ENCODE measurements at places on chromosomes 13 and 19. TPM values are rescaled to one million over a fixed set of nuclear protein-coding genes. Genes with fewer than 3 reads are reported as not detected.

- DNase-seq = no peak
Observed at GRCh38 chr13:27964741-27965323, 4.3 kb downstream of the CDX2 start.

ZNF28 gene
- 24.7 TPM for total RNA-seq

DNA sequence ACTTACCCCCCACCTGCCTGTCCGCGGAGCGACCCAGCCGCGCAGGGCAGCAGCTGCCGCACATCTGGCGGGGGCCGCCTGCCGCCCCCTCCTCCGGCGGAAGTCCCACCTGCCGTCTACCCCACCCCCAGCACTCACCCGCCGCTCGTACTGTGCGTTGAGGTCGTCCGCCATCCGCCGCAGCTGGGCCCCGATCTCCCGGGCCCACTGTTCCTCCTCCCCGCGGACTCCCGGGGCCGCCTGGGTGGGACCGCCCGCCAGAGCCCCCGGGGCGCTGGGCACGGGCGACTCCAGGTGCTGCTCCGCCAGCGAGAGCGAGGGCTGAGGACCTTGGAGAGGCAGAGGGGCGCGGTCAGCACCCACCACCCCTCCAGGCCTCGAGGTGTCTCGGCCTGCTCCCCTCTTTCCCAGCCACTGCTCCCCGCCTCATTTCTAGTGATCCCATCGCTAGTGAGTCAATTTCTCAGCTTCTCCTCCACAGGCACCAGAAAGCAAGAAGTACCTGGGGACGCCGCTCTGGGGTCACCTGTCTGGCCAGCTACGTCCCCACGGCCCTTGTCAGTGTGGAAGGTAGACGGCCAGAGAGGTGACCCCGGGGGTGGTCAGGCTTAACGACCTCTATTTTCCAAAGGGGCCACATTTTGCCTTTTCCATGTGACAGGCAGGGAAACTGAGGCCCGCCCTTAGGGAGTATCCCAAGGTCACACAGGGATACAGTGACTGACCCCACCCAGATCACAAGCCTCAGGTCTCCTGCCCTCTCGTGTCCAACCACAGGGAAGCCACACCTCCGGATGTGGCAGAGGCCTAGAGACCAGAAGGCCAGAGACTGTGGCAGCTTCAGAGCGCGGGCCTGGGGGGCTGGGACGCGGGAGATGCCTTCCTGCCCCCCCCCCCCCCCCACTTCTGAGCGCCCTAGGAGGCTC is 4.3 kb downstream of the BBC3 start:
- DNase-seq = peak; percentile 67

- no peak for DNase-seq
Observed at GRCh38 chr13:44236801-44237207, 136.8 kb upstream of the SERP2 start.

CYP2A6 gene
- total RNA-seq = not detected

CAMSAP3 gene
- not detected for total RNA-seq

CPT1C gene
- 14.2 TPM for total RNA-seq

DNA sequence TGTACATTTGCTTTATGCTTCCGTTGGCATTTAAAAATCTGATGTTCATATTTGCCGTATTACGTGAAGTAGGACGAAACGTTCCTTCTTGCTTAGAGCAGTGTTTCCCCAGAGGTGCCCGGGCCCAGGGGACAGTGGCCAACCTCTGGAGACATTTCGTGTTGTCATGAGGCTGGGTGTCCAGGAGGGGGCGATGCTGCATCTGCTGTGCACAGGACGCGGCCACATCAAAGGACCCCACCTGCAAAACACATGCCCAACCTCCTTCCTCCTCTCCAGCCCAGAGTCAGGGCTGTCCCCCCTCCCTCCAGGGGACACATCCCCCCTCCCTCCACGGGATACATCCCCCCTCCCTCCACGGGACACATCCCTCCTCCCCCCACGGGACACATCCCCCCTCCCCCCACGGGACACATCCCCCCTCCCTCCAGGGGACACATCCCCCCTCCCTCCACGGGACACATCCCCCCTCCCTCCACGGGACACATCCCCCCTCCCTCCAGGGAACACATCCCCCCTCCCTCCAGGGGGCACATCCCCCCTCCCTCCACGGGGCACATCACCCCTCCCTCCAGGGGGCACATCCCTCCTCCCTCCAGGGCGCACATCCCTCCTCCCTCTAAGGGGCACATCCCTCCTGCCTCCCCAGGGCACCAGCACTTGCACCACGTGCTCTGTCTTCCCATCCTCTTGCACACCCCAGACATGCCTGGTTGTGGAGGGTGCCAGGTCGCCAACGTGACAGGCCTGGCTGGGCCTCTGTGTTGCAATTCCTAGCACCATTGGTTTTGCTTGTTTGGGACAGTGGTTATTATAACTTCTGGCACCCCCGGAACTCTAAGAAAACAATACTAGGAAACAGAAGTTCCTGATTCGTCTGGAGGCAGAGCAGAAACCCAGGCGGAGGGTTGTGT is 46.7 kb downstream of the GAS6 start:
- DNase-seq = peak; percentile 83

GRCh38 chr13:43143591-43143990 is 120.2 kb downstream of the DNAJC15 start:
- DNase-seq = no peak

DNA sequence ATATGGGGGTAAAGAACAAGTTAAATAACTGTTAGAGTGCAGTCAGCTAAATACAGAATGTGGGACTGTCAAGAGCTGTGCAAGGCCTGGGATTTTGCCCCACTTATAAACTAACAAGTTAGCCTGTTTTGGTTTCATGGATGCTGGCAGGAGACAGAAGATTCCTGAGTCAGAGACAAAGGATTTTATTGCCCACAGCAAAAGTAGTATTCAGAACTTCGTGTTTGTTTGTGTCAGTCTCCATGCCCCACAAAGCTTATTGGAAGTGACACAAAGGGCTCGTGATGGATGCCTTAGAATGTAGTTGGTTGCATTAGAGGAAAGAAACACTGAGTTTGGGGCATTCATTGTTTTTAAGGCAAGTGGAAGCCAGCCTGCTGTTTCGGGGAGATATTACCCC is 22.2 kb upstream of the SPRYD7 start:
- DNase-seq = peak; percentile 11

DNA sequence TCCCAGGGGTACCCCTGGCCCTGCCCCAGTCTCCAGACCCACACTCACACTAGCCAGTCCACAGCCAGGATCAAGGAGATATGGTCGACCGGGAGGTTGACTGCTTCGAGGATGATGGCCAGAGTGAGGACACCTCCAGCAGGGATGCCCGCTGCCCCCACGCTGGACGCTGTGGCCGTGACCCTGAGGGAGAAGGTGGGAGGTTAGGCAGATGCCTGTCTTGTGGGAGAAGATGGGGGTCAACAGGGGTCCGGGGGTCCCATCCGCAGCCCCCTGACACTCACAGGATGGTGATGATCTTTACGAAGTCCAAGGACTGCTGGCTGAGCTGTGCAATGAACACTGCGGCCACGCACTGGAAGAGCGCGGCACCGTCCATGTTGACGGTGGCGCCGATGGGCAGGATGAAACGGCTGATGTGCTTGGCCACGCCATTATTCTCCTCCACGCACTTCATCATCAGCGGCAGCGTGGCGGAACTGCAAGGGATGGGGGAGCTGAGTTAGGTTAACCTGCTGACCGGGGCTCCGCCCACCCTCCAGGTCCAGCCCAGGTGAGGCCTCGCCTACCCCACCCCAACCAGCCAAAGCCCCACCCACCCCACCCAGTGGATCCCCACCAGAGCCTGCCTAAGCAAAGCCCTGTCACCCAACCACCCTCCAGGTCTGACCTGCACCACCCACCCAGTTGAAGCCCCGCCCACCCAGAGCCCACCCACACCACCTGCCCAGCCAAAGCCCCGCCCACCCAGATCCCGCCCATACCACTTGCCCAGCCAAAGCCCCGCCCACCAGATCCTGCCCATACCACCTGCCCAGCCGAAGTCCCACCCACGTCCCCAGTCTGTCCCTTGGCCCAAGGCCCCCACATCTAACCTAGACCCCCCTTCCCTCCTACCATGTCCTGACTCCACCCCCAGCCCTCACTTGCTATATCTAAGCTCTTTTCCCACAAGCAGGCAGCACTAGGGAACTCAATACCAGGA is 11.2 kb downstream of the SLC1A5 start:
- no peak for DNase-seq

DNA sequence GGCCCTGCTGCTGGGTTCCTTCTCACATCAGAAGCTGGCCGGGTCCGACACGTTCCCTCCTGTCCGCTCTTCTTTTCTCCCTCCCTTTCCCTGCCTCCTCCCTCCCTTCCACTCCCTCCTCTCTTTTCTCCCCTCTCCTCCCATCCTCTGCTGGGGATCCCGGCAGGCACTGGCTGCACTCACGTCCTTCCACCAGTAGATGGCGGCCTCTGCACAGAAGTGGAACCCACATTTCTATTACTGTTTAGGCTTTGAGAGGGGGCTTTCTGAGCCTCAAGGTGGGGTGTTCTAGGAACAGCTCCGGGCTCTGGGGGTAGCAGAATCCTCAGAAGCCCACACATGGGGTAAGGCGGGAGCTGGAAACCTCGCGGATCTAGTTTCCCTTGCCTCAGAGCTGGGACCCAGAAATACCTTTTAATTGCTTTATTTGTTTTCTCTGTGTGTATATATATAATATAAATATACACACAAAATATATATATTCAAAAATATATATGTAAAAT is 294.2 kb downstream of the ZNF536 start:
- peak; percentile 13 for DNase-seq

- DNase-seq = no peak
Observed at GRCh38 chr19:33273065-33273736, 29.1 kb downstream of the CEBPA start.

GRCh38 chr13:39938596-39938995 is 283.1 kb downstream of the COG6 start:
- DNase-seq = no peak

WDR62 gene
- 4.5 TPM for total RNA-seq

DNA sequence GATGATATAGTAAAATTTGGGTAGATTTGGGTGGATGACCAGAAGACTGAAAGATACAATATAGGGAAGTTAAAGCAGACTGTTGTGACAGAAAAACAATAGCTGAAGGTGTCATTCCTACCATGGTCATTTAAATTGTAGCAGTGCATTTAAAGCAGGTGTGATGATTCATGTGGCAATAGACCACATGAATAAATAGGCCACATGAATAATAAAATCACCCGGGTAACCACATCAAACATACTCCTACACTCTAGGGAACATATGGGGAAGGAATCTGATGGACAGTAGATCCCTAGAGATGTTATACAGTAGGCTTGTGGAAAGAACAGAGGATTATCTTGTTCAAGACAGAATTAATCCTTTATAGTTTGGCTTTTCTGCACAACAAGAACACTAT is 392.6 kb downstream of the SLITRK5 start:
- no peak for DNase-seq

DNA sequence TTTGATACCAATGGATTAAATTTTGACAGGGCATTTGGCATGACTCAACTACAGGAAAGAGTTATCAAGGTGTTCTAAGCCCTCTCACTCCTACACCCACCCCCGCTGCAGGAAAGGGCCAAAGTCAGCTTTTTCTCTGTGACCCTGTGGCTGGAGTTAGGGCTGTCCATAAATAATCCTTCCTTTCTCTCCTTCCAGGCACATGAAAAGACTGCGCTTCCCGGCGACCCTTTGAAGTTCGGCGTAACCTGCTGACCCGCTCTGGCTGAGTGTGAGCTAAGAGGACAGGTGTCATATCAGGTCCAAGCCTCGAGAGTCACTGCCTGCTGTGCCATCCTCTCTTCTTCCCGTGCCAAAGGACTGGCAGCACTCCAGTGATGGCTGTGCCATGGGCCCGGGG is 25.6 kb downstream of the ZNF114 start:
- DNase-seq = no peak

PDX1 gene
- total RNA-seq = not detected

UBE2L5 gene
- total RNA-seq = 0.18 TPM

DNA sequence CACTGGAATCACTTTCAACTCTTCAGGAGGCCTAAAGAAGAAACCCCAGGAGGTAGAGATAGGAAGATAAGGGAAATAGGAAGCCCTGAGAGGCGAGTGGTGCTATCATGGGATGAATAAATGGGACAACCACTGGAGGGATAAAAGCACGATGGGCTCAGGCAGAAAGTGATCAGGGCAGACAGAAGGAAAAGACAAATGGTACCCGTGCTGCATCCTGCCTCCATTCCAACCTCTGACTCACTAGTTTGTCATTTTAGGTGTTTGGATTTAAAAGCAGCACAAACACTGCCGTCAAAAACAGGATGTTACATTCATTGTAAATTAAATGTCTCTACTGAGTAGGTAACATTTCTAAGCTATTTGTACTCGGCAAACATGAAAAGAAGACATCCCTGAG is 314.3 kb upstream of the HTR2A start:
- peak; percentile 40 for DNase-seq

GRCh38 chr19:29499921-29500590 is 25.7 kb upstream of the VSTM2B start:
- DNase-seq = no peak

DNA sequence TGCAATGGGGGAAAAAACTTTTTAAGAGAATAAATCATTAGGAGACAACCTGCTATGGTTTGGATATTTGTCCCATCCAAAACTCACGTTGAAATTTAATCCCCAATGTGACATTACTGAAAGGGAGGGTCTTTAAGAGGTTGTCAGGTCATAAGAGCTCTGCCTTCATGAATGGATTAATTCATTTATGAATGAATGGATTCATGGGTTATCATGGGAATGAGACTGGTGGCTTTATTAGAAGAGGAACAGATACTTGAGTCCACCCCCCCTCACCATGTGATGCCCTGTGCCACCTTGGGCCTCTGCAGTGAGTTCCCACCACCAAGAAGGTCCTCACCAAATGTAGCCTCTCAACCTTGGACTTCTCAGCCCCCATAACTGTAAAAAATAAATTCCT is 37.0 kb upstream of the DCT start:
- no peak for DNase-seq

- no peak for DNase-seq
Observed at GRCh38 chr19:30223866-30224688, 148.1 kb upstream of the ZNF536 start.

SYNGR4 gene
- total RNA-seq = not detected
